NCI-H2171 (cell line): ENCODE measurements at places on chromosomes 4 and X.

DNA sequence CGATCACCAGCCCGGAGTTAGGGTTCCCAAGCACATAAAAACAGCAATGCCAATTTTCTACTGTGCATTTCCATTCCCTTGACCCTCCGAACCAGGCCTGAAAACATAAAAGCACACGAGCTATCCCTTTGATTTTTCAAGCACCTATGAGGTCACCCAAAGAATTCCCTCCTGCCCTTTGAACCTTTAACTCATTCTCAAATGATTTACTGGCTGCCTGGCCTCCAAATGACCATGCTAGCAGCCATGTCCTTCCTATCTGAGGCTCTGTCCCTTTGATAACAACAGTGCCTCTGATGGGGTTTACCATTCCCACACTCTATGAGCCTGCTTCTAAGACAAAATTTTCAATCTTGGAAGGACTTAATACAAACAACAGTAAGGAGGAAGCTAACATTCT, 15.2 kb downstream of the SHROOM4 start:
- no peak for DNase-seq

- DNase-seq: no peak
Observed at GRCh38 chr4:156788782-156789181, 182.8 kb downstream of the PDGFC start.

DNA sequence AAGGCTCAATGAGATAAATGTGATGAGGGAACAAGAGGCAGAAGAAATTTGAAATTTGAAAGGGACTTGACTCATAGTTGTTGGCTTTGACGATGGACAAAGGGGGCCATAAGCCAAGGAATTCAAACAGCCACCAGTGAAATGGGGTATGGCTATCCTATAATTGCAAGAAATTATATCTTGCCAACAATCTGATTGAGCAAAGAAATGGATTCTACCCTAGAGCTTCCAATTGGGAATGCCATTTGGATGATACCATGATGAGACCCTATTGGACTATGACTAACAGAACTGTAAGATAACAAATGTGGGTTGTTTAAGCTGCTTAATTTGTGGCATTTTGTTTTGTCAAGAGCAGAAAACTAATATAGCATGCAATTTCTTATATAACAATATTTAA, 270.1 kb upstream of the ARSJ start:
- no peak for DNase-seq

DNA sequence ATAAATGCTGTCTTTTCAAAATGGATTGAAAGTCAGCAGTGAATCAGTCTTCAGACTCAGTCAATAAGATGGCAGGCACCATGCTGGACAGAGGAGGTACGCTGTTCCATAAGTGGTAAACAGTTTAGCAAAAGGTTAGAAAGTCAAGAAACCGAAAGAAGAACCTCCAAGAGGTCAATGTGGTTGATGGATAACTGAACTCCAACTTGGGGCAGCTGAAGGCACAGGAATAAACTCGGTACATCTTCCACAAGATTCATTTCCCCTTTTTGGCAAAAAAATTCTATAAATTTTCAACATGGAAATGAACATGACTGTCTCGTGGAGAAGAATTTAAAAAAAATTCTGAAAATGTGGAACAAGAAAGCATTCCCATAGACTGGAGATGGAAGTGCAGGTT, 18.4 kb upstream of the SEL1L3 start:
- DNase-seq: no peak

DNA sequence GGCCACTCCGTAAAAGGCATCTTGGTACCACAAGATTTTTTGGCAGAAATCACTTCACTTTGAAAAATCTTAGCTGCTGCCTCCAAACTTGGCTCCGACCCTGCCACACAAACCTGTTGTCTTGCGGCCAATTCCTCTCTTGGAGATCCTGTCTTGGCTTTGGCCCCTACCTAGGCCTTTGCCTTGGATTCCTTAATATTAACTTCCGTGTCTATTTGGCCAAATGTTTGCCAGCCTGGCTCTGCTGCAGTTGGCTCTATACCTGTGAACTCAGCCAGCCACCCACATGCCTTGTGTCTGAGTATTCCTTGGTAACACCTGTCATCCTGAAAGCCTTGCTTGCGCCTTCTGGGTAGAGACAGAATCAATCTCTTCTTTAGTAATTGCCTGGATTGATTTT, 12.5 kb downstream of the GRXCR1 start:
- no peak for DNase-seq

DNA sequence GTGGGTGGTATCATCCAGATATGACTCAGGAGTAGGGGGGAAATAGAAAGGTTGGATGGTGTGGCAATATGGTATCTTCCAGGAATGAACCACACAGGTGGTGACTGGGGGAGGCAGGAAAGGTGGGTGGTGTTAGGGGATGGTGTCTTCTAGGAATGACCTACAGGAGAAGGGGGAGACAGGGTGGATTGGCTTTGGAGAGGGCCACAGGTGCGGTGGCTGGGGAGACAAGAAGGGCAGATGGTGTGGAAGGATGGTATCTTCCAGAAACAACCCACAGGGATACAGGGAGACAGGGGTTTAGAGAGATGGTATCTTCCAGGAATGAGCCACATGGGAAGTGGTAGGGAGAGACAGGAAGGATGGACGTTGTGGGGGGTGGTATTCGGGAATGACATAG, 64.0 kb downstream of the MAOA start:
- no peak for DNase-seq

GRCh38 chrX:149453030-149453429, 52.1 kb downstream of the IDS start:
- no peak for DNase-seq

- no peak for DNase-seq
Observed at GRCh38 chr4:112311516-112311915, 14.3 kb downstream of the ALPK1 start.

DNA sequence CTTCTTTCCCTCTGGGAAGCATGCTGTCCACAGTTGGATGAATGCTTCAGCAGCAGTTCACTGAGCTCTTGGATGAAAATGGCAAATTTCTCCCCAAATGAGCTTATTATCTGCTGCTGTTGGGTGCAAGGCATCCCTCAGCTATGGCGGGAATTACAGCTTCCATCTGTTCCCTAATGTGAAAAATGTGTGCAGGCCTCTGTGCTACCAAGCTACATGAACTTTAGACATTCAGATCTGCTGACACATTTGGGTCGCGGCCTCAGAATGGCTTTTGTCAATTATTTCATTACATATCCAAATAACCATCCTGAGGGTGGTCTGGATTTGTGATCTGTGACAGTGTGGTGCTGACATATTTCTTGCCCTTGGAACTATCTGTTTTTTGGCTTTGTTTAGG, 119.5 kb upstream of the SCML1 start:
- no peak for DNase-seq

DNA sequence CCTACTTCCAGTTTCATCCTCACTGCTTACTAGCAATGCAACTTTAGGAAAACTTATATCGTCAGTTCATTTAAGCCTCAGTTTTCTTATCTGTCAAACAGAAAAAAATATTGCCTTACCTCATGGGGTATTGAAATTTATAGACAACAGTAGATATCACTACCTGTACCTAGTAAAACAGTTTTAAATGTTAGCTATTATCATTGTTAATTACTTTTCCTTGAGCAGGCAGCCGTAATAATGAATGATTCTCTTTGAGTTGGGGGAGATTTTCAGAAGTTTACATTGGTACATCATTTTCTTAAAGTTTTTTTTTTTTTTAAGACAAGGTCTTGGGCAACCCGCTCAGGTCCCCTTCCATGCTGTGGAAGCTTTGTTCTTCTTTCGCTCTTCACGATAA, 71.7 kb upstream of the BMPR1B start:
- no peak for DNase-seq

GRCh38 chrX:9555354-9555753, 90.5 kb downstream of the TBL1X start:
- peak; percentile 3 for DNase-seq

GRCh38 chr4:73603854-73604584, 16.2 kb downstream of the RASSF6 start:
- DNase-seq: no peak

- no peak for DNase-seq
Observed at GRCh38 chr4:47711183-47711582, 126.7 kb downstream of the CORIN start.

DNA sequence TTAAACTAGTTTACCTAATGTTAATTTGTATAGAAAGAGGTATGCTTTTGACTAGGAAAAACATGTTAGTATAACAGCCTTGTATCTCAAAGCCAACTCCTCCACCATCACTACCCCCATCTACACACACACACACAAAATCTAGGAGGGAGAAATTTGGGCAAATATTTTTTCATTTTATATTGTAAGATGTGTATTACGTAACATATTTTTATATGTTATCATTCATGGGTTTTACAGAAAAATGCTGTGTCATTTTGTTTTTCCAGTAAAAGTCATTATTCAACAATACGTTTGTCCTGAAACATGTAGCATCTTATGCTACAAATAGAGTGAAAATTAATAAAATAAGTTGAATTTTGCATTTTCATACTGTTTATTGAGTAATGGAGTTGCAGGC, 3.0 kb downstream of the SULT1B1 start:
- DNase-seq: no peak

DNA sequence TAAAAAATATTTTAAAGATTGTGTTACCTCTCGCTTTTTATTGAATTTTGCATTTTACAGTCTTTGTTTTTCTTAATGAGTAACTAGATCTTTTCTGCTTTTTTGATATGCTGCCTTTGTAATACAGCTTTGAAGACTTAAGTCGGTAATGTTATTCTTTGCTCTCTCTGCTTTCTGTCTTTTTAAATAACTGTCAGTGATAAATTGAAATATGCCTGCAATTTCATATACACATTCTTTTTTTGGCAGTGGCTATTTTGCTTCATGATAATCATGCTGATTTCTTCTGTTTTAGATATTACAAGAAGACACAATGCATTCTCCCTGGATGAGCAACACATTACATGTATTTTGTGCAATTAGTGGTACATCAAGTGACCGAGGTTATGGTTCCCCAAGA, 42.0 kb upstream of the IL13RA1 start:
- no peak for DNase-seq

- DNase-seq: no peak
Observed at GRCh38 chr4:138981930-138982390, 33.6 kb upstream of the NOCT start.

DNA sequence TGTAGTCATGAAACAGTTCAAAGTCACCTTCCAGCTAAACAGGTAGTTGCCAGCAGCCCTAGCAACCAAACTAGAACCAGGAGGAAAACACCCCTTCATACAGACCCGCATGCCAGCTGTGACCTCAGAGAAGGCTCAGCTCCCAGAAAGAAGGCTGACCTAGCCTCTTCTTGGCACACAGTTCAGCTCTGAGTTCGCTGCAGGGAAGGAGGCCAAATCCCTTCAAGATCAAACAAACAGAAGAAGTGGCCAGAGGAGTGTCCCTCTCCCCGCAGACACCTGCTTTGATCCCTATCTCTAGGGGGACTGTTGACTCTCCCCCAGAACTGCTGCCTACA, 56.0 kb downstream of the HADH start:
- no peak for DNase-seq

GRCh38 chr4:70863099-70863790, 23.6 kb upstream of the GRSF1 start:
- no peak for DNase-seq

DNA sequence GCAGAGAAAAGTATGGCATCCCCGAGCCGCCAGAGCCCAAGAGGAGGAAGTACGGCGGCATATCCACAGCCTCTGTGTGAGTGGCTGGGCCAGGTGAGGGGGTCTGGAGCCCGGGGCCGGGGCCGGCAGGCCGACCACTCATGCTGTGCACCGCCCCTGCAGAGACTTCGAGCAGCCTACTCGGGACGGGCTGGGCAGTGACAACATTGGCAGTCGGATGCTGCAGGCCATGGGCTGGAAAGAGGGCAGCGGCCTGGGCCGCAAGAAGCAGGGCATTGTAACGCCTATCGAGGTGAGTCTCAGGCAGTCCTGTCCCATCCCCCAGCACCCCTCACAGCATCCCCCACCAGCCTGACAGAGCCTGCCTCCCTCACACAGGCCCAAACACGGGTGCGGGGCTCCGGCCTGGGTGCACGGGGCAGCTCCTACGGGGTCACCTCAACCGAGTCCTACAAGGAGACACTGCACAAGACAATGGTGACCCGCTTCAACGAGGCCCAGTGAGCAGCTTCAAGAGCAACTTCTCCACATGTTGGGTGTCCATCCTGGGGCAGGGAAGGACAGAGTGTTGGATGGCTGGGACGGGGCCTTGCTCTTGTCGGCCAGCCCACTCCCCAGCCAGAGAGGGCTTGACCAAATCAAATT, 7.4 kb upstream of the UBA1 start:
- DNase-seq: no peak

GRCh38 chrX:71225009-71225408, 2.0 kb downstream of the GJB1 start:
- DNase-seq: no peak

GRCh38 chrX:54931107-54931506, 10.5 kb downstream of the TRO start:
- no peak for DNase-seq

GRCh38 chr4:165931741-165932140, 58.7 kb downstream of the TLL1 start:
- DNase-seq: no peak

DNA sequence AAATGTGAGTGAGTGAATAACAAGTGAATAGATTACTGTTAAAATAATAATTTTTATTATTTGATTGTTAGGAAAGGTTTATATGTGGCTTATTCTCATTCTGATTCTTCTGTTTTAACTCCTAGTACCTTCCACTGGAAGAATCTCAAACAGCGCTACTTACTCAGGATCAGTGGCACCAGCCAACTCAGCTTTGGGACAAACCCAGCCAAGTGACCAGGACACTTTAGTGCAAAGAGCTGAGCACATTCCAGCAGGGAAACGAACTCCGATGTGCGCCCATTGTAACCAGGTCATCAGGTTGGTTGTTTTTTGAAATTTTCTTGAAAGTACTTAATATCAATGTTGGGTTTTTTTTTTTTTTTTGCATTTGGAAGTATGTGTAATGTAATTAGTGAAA, 117.6 kb upstream of the BMPR1B start:
- DNase-seq: no peak

DNA sequence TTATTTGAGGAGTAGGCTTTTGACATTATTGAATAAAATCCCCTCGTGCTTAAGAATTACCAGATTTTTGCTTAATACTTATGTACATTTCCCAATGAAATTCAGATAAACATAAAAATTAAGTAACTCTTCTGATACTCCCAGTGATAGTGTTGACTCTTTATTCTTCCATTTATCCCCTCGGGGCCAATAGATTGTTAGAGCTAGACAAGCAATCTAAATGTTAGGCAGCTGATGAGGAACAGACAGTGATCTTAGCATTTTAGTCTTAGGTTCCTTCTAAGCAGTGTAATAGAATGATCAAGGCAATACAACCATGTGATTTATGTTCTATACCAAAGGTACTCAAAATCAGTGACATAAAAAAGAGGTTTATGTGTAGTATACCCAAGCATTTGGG, 68.7 kb downstream of the USP9X start:
- DNase-seq: no peak
